ENCODE measurements at places on chromosomes 5 and 9.
A peak's percentile ranks its signal among the peaks of the same experiment; 100 is the strongest.

GRCh38 chr5:95631991-95632675 lies 12.2 kb downstream of the GPR150 start:
- peak; percentile 87 for DNase-seq

- DNase-seq, result peak; percentile 79
Measured at GRCh38 chr9:34664281-34665066, 2.0 kb upstream of the CCL27 start.

- DNase-seq, result no peak
Measured at GRCh38 chr5:143879646-143880045, 67.7 kb downstream of the HMHB1 start.

DNA sequence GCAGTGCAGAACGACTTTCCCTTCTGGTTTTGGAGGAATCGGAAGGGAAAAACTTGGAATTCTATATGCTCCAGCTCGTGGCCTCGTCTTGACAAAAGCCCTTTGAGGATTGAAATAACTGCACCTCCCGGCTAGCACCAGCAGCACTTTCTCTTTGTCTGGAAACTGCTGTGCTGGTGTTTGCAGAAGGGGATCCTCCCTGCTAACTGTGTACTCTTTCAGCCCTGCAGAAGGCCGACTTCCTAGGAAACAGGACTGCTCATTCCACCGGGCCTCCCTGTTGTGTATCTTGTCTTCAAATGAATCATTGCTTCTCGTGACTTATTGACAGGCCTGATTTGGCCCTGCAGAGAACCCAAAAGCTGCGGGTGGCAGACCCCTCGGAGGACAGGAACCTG lies 23.6 kb downstream of the STC2 start:
- DNase-seq, result no peak

GRCh38 chr9:105881654-105882349 lies 187.5 kb downstream of the TMEM38B start:
- peak; percentile 64 for DNase-seq

GRCh38 chr5:116358911-116359418 lies 215.7 kb downstream of the SEMA6A start:
- DNase-seq, result peak; percentile 64

DNA sequence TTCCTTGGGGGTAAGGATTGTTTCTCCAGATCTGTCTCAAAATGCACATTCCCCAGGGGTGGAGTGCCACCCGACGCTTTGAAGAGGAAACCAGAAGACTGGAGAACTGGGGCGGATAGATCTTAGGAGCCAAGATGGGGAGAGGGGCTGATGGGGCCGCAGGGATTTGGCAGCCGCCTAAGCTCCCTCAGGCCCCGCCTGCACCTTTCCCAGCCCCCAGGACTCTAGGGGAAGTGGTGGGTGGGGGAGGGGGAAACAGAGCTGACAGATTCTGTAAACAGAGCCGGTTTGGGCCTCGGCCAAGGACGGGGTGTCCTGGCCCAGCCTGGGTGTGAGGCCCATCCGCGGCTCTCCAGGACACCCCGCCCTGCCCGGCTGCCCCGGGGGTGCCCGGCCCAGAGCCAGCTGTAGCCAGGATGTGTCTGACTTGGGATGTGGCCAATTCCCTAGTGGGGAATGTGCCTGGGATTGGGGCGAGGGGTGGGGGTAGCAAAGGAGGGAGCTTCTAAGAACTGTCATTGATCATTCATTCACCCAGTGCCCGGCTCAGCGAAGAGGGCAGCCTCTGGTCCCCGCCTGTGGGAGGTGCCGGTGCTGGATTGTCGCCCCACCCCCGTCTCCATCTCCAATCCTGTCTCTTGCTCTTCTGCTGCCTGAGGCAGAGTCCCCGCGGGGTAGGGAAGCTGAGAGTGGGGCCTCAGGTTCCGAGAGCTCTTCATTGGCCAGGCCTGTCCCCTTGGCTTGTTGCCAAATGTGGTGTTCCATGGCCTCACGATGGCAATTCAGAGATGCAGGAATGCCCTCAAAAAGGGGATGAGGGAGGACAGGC lies 54.8 kb upstream of the CDKN2AIPNL start:
- DNase-seq, result peak; percentile 55

- no peak for DNase-seq
Measured at GRCh38 chr9:108640230-108640629, 215.6 kb downstream of the ACTL7B start.

GRCh38 chr5:56094579-56095361 lies 100.0 kb upstream of the IL6ST start:
- DNase-seq, result no peak

GRCh38 chr5:22473886-22474285 lies 379.3 kb downstream of the CDH12 start:
- DNase-seq, result peak; percentile 15

DNA sequence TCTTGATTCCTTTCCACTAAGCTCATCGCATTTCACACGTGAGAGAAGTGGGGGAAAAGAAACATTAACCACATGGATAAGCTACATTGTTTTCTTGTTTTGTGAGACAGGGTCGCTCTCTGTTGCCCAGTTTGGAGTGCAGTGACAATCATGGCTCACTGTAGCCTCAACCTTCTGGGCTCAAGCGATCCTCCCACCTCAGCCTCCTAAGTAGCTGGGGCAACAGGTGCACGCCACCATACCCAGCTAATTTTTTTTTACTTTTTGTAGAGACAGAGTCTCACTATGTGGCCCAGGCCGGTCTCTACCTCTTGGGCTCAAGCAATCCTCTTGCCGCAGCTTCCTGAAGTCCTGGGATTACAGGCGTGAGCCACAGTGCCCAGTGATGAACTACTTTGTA lies 2.8 kb downstream of the OTULIN start:
- peak; percentile 1 for DNase-seq

DNA sequence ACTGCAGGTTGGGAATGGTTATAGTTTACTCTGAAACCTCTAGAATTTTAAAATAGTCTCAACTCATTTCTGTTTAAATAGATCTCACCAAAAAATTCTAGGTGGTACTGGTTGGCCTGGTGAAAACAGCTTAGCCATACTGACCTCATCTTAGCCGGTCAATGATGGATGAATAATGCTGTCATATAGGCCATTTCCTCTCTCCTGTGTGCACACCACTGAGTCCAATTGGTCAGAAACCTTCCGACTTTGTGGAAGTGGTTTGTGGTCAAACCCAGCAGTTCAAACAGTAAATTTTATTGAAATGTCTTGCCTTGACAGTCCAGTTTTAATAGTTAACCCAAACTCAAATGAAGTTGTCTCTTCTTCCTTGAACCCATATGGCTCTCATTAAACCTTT lies 98.6 kb downstream of the GIN1 start:
- DNase-seq, result no peak

DNA sequence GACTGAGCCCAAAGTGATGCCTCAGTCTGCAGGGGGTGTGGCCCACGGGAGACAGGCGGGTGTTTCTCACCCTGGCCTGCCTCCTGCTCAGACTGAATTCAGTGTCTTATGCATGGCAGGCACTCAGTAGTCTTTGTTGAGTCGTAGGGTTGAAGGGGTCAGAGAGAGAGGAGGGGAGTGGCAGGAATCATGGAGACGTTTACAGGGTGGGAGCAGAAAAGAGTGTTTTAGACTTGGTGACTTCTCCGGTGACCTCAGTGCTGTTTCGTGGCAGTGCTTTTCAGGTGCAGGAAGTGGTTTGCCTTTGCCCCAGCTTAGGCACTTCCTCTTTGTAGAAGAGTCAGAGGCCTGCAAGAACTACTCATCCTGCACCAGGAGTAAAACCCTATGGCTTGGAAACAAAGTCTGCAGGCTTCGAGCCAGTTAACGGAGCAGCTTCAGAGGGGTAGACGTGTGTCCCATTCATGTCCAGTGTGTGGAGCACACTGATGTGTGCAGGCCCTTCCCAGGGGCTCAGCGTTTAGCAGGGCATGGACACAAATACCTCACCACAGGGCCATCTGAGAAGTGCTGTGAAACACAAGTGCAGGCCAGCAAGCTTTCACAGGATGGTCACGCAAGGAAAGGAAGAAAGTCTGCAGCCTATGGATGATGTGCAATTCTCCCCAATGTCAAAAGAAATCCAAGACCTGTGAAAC lies 24.5 kb upstream of the SEMA4D start:
- peak; percentile 87 for DNase-seq

GRCh38 chr5:433836-434235 lies 9.1 kb upstream of the EXOC3 start:
- no peak for DNase-seq

- DNase-seq, result peak; percentile 61
Measured at GRCh38 chr5:132830436-132831094, at the start of gene SHROOM1. TSS of gene SHROOM1 (minus strand) at chr5:132830647. CDS start at chr5:132826140, 4,507 bp downstream.

DNA sequence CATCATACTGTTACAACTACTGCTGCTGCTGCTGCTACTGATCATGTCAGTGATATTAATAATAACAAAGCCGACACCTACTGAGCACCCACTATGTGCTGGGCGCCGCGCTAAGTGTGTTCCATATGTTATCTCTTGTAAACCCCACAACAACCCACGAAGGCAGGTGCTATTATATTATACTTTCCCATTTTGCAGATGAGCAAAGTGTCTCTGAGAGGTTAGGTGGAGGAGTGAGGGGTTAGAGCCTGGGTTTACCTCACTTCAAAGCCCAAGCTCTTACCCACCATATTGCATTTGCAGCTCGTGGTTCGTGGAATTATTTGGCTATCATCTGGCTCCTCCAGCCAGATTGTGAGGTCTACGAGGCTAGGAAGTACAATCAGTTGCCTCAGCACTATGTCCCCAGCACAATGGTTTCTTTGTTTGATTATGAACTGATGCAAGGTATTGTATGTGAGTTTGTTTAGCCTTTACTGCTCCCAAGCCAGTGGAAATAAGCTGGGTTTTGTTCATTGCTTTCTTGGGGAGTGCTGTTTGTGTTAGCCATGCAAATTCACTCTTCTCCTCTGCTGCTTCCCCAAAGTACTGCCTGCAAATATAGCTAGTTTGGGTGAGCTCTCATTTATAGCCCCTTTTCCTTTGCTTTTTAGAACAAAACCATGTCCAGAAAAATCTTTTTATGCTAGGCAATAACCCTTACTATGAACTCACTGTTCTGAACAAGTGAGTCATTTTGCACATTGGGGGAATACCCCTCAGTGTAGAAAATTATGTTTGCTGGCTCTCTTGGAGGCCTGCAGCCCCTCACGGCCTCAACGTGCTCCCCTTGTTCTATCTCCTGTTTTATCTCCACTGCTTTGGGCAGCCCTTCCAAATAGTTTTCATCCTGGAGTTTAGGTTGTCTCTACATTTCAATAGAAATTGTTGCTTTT lies 47.9 kb downstream of the ALG2 start:
- DNase-seq, result no peak

- DNase-seq, result peak; percentile 73
Measured at GRCh38 chr5:151522226-151522625, 68.9 kb downstream of the FAT2 start.

DNA sequence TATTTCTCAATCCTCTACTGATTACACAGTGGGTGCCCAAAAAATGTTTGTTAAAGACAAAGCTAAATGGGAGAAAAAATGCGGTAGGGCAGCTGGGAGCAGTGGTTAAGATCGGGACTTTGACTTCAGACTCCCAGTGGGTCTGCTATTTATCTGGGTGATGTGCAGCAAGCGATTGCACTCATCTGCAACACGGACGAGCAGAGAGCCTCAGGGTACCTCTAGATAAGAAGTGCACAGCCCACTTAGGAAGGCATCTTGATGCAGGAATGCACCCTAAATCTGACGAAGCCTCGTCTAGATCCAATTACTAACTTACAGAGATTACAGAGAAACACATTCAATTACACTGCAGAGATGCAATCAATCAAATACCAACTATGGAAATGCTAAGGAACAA lies 4.0 kb downstream of the MAPK9 start:
- DNase-seq, result no peak

DNA sequence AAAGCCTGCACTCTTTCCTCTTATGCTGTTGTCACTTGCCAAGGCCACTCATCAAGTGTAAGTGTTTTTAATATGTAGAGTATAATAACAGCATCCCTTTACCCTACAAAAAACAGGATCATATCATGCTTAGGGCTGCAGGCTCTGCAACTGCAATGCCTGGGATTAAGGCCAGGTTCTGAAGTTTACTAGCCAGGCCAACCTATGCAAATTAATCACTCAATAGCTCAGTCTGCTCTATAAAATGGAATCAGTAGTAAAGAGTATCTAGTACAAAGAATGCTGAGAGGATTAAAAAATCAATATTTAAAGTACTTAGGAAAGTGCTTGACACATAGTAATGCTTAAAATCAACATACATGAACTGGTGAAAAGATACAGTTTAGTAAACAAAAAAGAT lies 253.3 kb downstream of the EDIL3 start:
- no peak for DNase-seq

DNA sequence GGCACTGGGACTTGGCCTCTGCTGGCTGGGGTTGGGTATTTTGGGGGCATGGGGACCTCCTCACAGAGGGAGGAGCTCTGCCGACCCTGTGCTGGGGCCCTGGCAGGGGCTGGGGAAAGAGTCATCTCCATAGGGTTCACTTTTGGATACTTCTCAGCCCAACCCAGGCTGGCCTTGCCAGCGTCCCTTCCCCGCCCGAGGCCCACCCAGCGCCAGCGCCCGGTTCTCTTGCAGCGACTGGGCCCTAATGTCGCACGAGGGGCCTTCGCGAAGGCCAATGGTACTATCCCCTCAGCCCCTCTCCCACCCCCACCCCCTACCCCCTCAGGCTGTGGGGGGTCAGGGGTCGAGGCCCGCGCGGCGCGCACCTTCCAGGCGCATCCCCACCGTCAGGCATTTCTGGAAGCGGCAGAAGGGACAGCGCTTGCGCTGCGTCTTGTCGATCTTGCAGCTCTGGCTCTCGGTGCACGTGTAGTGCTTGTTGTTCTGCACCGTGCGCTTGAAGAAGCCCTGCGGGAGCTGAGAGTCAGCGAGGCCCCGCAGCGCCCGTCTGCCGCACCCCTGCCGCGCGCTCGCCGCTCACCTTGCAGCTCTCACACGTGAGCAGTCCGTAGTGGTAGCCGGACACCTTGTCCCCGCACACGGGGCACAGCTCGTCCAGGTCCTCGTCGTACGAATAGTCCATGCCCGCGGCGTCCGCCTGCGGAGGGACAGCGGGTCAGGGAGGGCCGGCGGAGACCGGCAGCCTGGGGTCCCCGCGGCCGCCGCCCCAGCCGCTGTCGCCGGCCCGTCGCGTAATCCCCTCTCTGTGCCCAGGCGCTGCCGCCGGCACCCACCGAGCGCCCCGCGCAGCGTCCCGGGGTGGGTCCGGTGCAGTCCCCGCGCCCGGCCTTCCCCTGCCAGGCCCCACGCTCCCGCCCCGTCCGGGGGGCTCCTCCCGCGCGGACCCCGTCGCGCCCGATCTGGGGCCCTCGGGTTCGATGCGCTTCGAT lies 4.2 kb downstream of the NR5A1 start:
- no peak for DNase-seq

- DNase-seq, result no peak
Measured at GRCh38 chr5:59684388-59685190, 208.9 kb downstream of the PDE4D start.

- DNase-seq, result no peak
Measured at GRCh38 chr9:114256827-114257328, 66.0 kb upstream of the ORM1 start.

DNA sequence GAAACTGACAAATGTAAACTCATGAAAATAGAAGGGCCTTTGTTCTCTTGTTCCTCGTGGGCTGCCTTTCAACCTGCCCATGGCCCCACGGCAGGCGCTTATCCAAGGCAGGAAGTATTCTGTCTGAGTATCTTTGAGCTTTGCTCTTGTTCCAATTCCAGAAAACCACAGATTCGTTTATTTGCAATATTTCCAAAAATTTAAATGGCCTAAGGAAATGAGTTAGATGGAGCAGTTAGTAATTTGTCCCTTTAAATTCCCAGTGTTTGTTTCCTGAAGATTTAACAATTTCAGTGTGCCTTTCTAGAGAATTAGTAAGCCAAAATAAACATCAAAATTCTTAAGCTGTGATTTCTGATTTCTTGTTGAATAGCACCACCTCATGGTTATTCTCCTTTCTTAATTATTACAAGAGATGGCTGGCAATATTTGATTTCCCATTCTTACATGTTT lies 299.4 kb upstream of the RASA1 start:
- peak; percentile 64 for DNase-seq
